HCT116 (cell line): ENCODE measurements at places on chromosomes 6 and 20.

DNA sequence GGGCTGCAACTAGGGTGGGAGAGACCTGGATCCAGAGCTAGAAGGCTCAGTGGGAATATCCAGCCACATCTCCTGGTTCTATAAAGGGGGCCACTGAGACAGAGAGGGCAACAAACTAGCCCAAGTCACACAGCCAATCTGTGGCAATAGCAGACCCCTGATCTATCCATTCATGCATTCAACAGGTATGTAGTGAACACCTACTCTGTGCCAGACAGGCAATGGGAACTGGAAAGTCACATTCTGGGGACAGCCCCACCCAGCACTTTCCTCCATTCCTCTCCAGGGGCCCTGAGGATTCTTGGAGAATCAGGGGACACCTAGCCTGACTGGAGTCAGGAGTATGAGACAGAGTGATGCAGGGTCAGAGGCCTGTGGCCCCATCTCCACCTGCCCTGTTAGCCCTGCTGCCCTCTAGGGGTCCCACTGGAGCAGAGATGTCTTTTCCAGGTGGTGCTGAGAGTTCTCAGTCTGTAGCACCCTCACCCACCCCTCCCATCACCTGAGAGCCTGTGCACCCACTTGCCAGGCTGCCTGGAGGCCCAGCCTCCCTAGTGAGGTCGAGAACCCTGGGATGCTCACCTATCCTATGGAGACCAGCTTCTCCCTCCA, 13.6 kb downstream of the BPIFA2 start:
- DNase-seq = no peak

GRCh38 chr6:14147891-14148290, 30.3 kb downstream of the CD83 start:
- DNase-seq = no peak

GRCh38 chr6:125791151-125791819, 525 bp downstream of the NCOA7 start:
- DNase-seq = no peak

DNA sequence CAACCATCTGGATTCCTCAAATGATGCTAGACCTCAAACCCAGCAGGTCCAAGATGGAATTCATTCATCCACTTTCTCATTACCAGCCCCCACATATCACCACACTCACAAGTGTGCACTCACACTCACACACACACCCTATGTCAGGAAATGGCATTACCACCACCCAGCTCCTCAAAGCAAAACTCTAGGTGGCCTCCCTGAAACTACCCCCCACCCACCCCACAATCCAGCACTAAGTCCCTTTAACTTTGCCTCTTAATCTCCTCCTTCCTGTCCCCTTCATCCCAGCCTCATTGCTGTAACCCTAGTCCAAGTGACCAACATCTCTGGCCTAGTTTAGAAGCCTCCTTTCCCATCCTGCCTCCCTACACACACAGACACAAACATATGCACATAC, 109.4 kb downstream of the TNFAIP3 start:
- no peak for DNase-seq
